Activated CD8-positive, alpha-beta memory T cell treated with anti-CD3 and anti-CD28 coated beads for 1 hour (primary cell): ENCODE measurements at places on chromosomes 3 and 15.

GRCh38 chr15:73983211-73983727, 8.8 kb downstream of the STOML1 start:
- DNase-seq: no peak

- no peak for DNase-seq
Observed at GRCh38 chr3:128846486-128846891, 32.9 kb upstream of the ACAD9 start.

GRCh38 chr15:87267798-87268197, 988.7 kb downstream of the NTRK3 start:
- no peak for DNase-seq

DNA sequence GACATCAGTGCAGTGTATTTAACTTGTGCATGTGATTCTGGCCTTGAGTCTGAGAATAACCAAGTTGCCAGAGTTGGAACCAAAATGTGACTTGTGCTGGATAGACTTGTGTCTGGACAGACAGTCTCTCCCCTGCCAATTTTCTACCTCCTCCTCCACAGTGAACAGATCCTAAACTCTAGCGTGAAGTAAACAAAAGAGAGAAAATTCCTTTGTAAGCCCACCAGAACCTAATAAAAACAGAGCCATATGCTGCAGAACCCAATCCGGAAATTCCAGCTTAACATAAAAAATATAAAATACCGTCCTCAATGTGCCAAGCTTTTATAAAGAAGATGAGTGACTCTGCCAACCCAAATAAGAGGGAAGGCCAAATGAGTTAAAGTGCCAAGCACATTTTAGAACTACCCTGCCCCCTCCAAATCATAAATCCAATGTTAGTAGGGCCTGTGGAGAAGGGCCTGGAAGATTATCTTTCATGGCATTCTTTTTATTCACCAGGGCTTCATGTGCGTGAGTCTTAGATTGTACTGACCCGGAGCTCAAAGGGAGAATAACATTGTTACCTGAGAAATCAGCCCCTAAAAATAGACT, 344.6 kb upstream of the PROK2 start:
- DNase-seq: no peak

DNA sequence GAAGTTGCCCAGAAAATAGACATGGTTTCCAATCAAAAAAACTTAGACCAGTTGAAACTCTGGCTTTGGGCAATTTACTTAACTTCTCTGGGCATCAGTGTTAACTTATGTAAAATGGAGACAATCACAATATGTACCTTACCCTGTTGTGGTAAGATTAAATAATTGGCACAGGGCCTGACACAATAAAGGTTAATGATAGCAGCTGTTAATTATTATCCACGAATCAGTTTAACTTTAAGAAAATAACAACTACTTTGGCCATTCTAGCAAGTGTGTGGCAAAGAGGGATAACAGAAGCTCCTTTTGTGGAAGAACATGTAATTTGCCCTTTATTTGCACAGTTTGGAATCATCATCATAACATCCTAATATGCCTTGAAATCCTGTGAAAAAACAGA, 787.6 kb downstream of the FHIT start:
- no peak for DNase-seq

DNA sequence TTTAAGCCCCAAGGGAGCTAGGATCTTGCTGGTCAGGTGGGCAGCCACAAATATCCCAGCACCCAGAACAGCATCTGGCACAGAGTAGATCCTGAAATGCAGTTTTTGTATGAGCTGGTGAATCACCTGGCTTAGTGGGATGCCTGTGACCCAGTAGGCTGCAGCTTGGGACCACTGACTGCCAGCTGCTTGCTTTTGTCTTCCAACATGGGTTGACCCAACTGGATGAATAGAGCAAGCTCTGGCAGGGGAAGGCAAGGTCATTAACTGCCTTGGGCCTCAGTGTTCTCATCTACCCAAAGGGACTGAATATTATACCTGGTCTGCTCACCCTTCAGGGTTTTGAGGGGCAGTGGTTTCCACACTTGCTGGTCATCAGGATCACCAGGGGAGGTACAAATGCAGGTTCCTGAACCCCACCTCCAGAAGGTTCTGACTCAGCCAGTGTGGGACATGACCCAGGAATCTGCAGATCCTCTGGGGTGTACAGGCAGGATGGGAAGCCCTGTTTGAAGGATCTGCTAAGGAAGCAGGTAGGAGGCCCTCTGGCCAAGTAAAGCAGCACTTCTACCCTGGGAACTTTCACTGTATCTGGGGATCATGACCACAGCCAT, 55.4 kb downstream of the ITGA11 start:
- no peak for DNase-seq

DNA sequence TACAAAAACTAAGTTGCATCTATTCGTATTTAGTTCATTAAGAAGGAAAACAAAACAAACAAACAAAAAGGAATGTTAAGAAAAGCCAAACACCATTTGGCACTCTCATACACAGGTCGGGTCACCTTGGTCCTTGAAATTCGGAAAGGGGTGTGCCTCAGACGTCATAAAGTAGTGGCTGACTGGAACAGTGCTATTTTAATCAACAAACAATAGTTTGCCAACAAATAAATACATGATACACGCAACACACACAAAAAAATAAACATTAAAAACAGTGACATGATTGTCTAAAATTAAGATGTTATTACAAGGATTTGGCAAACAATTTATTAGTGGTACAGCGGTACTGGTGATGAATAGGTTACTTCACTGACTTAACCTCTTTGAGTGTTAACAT, 579.6 kb downstream of the MECOM start:
- DNase-seq: no peak

- DNase-seq: no peak
Observed at GRCh38 chr3:136959599-136959998, 1.8 kb downstream of the IL20RB start.

- DNase-seq: no peak
Observed at GRCh38 chr15:72155003-72155621, 36.9 kb downstream of the SENP8 start.

DNA sequence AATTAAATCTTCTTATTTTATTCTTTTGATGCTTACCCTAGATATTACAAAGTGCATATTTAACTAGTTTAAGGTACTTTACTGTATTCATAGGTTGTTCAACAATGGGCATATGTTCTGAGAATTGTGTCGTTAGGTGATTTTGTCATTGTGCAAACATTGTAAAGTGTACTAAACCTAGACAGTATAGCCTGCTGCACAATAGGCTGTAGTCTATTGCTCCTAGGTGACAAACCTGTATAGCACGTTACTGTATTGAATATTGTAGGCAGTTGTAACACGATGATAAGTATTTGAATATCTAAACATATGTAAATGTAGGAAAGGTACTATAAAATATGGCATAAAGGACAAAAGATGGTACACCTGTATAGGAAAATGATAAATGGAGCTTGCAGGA, 100.7 kb downstream of the CACNA2D3 start:
- no peak for DNase-seq

GRCh38 chr3:31974964-31975363, 6.1 kb downstream of the OSBPL10 start:
- DNase-seq: no peak

DNA sequence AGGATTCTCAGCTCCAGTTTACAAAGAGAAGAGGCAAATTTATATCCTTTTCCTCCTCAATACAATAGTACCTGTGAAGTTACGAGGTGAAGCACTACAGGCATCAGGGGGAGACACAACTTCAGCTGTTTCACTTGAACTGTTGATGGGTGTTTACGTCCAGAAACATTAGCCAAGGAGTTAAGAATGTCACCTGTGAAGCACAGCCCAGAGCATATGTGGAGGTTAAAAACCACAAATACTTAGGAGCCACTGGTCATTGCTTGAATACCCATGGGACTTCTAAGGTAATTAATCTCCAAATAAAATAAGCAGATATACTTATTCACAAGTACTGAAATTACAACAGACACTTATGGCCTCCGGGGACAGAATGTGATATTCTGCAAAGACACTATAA, 246.5 kb downstream of the ULK4 start:
- no peak for DNase-seq

DNA sequence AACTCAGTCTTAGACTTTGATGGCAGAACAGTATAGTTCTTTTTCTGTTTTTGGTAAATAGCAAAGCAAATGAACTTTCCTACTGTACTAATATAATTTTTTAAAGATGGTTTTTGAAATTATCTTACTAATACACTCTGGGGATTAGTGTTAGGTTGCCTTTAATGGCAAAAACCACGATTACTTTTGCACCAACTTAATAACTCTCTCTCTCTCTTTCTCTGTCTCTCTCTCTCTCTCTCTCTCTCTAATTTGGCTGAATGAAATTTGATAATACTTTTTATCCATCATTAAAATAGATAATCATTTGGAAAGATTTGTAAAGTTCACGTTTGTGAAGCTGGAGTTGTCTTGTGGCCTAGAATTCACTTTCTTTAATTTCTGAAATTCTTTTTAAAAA, 257.8 kb downstream of the LPP start:
- DNase-seq: no peak

- DNase-seq: no peak
Observed at GRCh38 chr15:68278595-68279405, 1.3 kb downstream of the FEM1B start.

DNA sequence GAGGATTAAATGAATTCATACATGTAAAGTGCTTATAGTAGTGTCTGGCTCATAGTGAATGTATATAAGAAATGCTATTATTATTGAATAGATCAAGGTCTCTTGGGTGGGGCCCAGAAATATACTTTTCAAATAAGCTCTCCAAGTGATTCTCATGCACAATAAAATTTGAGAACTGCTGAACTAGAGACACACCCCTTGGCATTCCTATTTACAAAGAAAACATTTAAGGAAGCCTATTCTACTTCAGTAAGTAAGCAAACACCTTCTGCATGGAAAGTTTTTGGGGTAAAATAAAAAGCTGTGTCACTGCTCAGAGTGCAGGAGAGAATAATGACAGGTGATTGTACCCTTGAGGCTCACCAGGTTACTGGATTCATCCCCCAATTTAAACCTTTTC, 75.2 kb downstream of the EOMES start:
- DNase-seq: no peak

DNA sequence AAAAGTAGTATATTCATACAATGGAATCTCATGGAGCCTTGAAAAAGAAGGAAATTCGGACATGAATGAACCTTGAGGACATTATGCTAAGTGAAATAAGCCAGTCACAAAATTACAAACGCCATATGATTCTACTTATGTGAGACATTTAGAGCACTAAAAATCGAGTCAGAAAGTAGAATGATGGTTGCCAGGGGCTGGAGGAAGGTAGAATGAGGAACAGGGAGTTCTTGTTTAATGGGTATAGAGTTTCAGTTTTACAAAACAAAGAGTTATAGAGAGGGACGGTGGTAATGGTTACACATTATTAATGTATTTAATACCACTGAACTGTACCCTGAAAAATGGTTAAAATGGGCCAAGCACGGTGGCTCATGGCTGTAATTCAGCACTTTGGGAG, 19.5 kb downstream of the UBXN7 start:
- no peak for DNase-seq

- DNase-seq: no peak
Observed at GRCh38 chr3:54891540-54891897, 36.3 kb downstream of the LRTM1 start.

GRCh38 chr15:59678620-59679019, 10.5 kb downstream of the BNIP2 start:
- DNase-seq: no peak

- no peak for DNase-seq
Observed at GRCh38 chr3:169400874-169401273, 262.6 kb downstream of the MECOM start.

- no peak for DNase-seq
Observed at GRCh38 chr3:193116871-193117270, 124.2 kb upstream of the PLAAT1 start.

DNA sequence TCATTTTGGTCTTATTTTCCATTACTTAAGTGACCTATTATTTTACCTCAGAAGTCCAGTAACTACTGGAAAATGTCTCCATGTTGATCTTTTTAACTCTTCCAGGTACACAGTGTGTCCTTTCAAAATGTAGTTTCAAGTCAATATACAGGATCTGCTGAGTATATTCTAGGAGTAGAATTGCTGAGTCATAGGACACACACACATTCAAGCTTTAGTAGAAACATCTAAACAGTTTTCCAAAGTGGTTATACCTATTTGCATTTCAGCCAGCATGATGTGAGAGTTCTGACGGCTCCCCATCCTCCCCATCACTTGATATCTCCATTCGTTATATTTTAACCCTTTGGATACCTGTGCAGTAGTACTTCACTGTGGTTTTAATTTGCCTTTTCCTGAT, 271.9 kb downstream of the MCTP2 start:
- no peak for DNase-seq

DNA sequence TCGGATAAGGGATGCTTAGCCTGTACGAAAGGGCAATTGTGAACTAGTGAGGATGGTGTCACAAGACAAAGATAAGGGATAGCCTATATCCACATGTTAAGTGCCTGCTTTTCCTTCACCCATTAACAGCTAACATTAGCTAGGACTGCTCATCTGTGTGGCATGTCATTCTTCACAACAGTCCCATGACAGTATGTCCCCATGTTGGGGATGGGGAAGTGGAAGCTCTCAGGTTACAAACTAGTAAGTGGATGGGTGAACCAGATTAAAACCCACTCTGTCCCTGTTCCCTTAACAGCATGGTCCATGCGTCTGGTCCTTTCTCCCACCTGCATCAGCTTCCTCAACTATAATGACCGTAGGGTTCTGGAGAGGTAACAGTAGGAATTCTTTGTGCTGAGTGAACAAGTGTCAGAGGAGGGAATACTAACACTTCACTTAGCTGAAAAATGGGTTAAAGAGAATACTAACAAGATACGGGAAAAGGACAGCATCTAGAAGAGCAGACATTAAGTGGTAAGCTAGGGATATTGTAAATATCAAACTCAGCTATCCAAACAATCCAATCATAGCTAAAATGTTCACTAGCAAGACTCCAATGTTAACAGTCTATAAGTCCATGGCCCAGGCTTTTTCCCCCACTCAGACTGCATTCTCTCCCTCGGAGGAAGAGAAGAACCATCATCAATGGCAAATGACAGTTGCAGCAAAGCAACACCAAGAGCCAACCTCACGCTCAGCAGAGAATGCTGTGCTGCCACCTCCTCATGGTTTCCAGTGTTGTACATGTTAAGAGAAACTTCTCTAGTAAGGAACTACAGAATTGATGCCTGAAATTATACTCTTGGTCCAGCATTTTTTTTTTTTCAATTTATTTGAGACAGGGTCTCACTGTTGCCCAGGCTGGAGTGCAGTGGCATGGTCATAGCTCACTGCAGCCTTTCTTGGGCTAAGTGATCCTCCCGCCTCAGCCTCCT, 5.0 kb downstream of the RPLP1 start:
- no peak for DNase-seq

GRCh38 chr3:87792534-87793336, 266.1 kb downstream of the CGGBP1 start:
- no peak for DNase-seq

- no peak for DNase-seq
Observed at GRCh38 chr3:112143251-112143650, 10.2 kb upstream of the GCSAM start.

DNA sequence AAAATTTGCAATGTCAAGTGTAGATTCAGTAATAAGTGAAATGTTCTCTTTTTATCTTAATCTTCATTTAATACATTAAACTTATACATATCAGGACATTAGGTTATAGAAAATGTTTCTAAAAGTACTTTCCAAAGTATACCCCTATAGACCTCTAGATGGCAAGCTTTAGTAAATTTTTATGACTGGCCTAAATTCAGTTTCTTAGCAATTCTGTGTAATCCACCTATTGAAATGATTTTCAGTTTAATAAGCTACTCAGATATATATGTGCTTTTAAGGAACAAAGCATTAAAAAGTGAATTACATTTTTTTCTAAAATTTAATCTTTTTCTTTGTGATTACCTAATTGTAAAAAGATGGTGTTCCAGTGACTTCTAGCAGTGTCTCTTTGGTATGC, 342.2 kb downstream of the GBE1 start:
- DNase-seq: no peak
